CMK (cell line): ENCODE measurements at places on chromosomes 13 and 19.

DNA sequence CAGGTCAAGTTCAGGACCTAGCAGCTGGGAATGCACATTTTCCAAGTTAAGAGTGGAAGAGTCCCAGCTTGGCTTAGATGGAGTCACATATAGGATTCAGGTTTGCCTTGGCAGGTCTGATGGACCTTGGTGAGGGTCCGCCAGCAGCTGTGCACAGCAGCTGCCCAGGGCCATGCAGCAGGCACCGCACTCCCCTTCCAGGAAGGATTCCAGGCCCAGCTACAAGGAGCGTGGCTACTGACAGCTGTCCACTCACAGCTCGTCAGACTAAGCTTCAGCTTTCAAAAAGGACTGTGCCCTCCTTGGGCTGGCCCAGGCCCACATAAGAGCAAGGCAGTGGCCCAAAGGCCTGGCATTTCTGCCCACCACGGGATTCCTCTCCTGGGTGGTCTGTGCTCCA, 68.4 kb downstream of the ALOX5AP start:
- DNase-seq: no peak

- DNase-seq: no peak
These were observed 29.6 kb upstream of the UBE2L5 start for GRCh38 chr13:30392681-30393045.

DNA sequence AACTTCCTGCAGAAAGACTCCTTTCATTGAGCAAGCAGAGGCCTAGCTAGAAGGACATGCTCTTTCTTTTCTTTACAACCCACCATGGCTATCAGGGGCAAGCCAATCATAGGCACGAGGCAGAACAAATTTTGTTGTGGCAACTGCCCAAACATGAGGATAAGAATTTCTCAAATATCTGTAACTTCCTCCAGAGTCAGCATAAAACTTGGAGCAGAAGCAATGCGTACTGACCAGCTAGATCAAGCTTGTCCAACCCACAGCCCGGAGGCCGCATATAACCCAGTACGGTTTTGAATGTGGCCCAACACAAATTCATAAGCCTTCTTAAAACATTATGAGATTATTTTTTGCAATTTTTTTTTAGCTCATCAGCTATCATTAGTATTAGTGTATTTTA, 87.0 kb upstream of the SOX21 start:
- no peak for DNase-seq

DNA sequence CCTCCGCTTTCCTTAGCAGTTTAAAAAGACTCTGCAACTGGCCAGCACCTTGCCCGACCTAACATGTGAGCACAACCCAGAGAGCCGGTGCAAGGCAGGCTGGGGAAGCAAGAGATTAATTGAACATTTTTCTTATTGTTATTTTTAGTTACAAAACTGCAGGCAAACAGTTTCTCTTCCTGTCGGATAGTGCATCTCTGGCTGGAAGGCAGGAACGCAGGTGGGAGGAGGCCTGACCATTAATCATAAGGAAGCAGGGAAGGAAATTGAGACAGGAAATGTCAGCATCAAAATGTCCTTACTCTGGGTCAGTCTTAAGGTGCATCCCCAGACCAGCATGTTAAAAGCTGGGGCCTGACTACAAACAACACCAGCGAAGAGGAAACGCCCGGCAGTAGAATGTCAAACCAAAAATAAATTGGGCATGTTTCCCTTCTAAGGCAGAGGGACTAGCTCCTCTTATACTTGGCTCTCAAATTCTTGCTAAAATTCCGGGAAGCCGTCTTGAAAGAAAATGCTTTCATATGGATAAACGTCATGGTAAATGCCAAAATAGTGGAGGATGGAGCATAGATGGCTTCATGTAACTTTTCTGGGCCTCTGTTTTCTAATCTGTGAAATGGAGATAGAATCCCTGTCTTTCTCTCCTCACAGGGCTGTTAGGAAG, 226.8 kb downstream of the RAP2A start:
- DNase-seq: no peak

DNA sequence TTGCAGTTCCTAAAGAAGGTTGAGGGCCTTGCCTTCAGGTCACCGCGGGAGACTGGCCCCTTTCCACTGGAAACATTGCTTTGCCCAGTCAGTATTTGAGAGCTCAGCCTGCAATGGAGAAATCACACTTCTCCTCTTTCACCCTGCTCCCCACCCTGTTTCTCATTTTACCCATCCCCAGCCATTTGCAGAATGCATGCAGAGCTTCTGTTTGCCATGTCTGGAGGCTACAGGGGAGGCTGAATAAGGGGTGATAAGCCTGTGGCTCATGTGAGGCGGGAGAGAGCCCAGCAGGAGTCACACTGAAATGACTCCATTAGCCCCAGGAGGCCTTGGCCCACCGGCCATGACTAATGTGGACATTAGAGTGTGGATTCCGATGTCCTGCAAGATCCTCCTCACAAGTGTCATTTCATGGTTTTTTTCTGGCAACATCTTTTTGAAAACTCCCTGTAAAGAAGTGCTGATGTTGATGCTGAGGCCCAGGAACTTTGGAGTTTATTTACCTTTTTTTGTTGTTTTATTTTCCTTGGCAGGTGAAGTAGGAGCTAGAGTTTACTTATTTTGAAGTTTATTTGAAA, 6.3 kb downstream of the SPINT2 start:
- DNase-seq: no peak

- no peak for DNase-seq
These were observed 576 bp downstream of the DOT1L start for GRCh38 chr19:2164020-2164998.

DNA sequence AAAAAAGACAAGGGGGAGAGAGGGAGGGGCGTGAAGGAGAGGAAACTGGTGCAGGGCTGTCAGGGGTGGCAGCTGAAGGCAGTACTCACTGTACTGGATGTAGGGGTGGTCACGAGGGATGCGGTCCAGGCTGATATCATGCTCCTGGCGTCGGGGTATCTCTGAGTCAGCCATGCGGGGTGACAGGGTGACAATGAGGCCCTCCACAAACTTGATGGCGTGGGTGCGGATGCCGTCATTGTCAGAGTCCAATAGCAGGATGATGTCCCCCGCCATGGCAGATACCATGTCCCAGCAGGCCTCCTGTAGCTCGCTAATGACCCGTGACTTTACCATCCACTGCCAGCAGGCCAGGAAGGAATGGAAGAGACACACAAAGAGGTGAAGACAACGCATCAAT, 15.3 kb downstream of the SYMPK start:
- DNase-seq: no peak

- DNase-seq: no peak
These were observed 40.5 kb downstream of the GATAD2A start for GRCh38 chr19:19445911-19446361.

GRCh38 chr19:9786342-9786741, 17.8 kb upstream of the ZNF846 start:
- DNase-seq: no peak

- DNase-seq: no peak
These were observed 56.1 kb downstream of the CDK8 start for GRCh38 chr13:26310003-26310402.

DNA sequence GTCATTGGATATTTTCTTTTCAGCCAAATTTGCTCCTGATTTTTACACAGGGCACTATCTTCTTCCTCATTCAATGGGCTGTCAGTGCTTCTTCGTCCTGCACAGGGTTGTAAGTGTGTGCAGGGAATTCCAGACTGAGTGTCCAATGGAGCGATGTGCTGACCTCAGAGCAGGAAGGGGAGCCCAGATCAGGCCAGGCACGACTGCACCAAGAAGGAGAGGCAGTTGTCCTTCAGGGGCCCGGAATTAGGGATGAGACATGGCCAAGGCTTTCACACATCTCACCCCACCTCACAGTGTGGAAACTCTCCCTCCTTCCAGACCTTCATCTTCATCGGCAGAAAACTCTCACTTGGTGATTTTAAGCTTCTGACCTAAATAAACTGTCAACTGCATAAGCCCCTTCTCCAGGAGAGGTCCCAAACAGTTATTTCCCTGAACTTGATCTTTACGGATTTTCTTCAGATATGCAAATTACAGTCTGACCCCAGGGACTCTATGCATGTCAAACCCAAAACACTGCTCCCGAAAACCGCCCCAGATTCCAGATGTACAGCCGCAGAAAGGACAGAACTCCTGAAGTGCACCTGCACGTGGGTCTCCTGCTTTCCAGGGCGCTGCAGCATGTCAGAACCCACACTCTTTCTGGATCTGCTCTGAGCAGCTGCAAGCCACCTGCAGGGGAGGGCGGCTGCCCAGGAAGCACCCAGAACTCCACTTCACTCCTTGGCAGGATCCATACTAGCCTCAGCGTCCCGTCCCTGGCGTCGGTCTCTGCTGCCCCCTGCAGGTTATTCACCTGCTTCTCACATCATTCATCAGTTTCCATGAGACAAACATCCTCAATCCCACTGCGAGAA, 625 bp upstream of the ZNF20 start:
- DNase-seq: peak; percentile 76

DNA sequence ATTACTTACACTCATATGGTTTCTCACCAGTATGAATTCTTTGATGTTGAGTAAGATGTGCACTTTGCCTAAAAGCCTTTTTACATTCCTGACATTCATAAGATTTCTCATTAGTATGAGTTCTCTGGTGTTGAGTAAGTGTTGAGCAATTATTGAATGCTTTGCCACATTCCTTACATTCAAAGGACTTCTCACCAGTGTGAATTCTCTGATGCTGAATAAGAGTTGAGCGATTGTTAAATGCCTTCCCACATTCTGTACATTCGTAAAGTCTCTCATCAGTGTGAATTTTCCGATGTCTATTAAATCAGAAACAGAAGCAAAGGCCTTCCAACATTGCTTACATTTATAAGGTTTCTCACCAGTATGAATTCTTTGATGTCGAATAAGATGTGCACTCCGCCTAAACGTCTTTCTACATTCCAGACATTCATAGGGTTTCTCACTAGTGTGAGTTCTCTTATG, 14.2 kb upstream of the ZFP30 start:
- no peak for DNase-seq

- DNase-seq: no peak
These were observed 6.3 kb downstream of the LHFPL6 start for GRCh38 chr13:39596685-39597084.

- DNase-seq: no peak
These were observed 2480.8 kb downstream of the PCDH9 start for GRCh38 chr13:64749301-64749700.

DNA sequence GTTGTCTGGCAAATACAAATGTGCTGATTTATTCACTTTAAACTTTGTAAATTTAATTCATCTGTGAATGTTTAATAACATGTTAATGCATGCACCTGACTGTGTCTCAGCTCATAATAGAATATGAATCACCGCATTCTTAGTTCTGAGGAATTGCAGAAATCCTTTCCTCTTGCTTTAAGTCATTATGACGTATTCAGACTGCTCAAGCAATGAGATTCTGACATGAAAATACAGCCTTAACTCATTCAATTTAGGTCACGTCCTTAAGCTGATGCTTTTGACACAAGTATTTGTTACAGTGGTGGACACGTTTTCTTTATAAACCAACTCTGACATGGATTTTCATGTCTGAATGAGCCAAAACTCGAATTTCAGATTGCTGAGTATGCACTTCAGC, 541.0 kb upstream of the KLF12 start:
- no peak for DNase-seq

DNA sequence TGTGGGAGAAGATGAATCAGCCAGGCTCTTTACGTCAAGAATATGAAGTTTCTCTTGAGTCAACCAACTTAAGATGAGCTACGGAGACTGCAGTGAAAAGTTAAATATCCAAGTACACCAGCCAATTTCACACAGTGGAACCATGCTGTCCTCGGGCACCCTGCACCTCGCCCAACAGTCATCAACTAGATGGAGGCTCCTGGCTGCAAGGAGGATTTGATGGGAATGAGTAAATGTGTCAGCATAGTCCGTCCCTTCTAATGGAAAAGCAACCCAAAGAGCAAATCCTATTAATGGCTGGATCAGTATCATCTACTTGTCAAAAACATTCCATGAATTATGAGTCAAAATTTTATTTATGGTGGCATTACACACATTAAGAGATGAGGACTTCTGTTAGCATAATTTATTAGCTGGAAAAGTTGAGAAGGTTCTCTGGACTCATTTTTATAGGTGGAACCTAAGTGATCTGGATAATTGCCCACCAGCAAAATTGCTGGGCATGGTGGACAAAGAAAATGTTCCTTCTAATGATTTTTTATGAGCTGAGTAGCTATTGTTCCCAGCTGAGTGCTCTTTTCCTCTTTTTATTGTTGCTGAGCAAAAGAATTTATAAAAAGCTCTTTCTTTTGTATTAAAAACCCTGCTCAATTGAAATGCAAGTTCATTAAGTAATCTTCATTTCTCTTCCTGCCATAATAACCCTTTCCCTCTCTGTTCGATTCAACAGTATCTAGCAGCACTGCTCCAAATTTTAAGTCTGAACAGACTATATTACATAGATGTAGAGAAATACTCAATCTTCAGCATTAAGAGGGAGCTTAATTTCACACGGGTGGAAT, 88.4 kb downstream of the DNAJC15 start:
- no peak for DNase-seq

DNA sequence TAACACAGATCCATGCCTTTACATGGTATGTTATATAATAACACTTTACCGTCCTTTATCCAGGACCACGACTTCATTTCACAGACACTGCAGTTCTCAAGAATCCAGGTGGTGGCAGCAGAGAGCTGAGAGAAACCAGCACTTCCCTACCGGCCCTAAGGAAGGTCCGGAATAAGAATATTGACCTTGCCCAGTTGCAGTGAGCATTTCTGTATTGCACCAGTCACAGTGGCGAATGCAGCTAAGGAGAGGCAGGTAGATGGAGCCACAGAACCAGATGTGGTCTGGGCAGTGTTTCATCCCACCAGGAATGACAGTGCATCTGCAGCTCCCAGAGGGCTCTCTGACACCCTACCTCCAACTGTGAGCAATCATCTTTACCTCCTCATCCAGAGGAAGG, 44.6 kb downstream of the ZNF787 start:
- no peak for DNase-seq

- no peak for DNase-seq
These were observed 123.5 kb downstream of the CRYL1 start for GRCh38 chr13:20401931-20402856.

DNA sequence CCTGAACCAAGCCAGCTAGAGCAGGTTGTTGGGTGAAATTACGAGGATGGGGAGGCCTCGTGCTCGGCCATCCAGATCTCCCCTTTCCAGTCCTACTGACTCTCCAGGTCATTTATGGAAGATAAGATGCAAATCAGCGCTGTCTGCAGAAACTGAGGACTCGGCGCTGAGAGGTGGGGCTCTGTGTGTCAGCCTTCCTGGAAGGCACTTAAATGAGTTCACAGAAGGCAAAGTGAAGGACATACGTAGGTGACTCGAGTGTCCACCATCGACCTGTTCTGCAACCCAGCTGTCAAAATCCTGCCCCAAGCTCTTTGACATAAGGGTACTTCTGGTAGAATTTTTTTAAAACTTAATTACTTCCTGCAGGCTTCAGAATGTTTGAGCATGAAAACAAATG, 86.4 kb downstream of the RAB20 start:
- no peak for DNase-seq

- no peak for DNase-seq
These were observed 106.4 kb downstream of the INSR start for GRCh38 chr19:7187605-7188339.
